ENCODE measurements at places on chromosomes 4 and X. TPM values are rescaled to one million over a fixed set of nuclear protein-coding genes. Genes with fewer than 3 reads are reported as not detected.
A peak's percentile ranks its signal among the peaks of the same experiment; 100 is the strongest.

The CSN1S1 gene
- total RNA-seq, result not detected

The HS6ST2 gene
- 0.06 TPM for total RNA-seq

GRCh38 chrX:15170927-15171326 lies 99.0 kb downstream of the ASB9 start:
- no peaks in the 10 kb centered on the region for H3K4me1 ChIP-seq
- DNase-seq, result no peak
- H3K4me3 ChIP-seq, result no peak overlapping the region
- H3K27ac ChIP-seq, result no peak overlapping the region
- H3K27me3 ChIP-seq, result no peaks in the 10 kb centered on the region
- no peaks in the 10 kb centered on the region for H3K36me3 ChIP-seq

GRCh38 chrX:20315140-20315539 lies 48.4 kb upstream of the RPS6KA3 start:
- no peaks in the 10 kb centered on the region for H3K4me1 ChIP-seq
- no peak overlapping the region for H3K27ac ChIP-seq
- H3K4me3 ChIP-seq, result no peak overlapping the region
- H3K36me3 ChIP-seq, result no peaks in the 10 kb centered on the region
- DNase-seq, result no peak

DNA sequence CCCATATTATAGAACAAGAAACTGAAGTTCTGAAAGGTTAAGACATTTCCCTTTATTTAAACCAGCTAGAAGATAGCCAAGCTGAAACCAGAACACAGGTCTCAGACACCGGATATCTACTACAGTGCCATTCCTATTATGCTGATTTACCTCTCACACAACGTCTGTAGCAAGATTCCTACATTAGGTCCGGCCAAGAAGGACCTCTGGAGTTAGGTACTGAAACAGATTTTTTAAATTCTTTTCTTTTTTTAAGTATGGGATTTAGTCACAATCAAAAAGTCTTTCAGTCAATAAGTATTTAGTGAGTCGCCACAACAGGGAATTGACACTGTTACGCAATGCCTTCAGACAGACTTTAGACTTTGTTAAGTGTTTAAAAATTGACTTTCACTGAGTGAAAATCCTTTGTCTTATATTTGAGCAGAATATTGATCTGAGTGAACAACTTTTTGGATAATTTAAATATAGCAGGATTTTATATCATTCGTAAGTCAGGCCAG lies 26.5 kb upstream of the SPANXN4 start:
- H3K27me3 ChIP-seq, result no peaks in the 10 kb centered on the region
- H3K4me3 ChIP-seq, result no peak overlapping the region
- no peaks in the 10 kb centered on the region for H3K4me1 ChIP-seq
- H3K36me3 ChIP-seq, result no peaks in the 10 kb centered on the region
- DNase-seq, result no peak

DNA sequence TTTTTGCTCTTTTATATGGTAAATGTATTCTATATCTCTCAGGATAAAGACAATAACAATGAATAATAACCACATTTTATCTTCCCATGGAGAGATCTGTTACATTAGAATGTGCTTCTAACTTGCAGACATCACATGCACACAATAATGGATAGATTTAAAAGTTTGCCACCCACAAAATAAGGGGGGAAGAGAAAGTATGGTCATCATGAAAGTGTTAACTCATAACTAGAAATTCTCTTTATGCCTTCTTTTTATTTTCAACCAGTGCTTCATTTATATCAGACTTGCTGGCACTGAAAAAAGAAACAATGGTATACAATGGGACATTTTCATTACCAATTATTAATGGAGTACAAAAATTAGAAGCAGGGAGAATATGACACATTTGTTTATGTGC lies 470.0 kb downstream of the FAT4 start:
- H3K27ac ChIP-seq, result no peak overlapping the region
- no peak overlapping the region for H3K4me3 ChIP-seq
- no peaks in the 10 kb centered on the region for H3K36me3 ChIP-seq
- no peaks in the 10 kb centered on the region for H3K4me1 ChIP-seq
- H3K27me3 ChIP-seq, result no peaks in the 10 kb centered on the region
- DNase-seq, result no peak

- H3K27me3 ChIP-seq, result no peaks in the 10 kb centered on the region
- no peak for DNase-seq
- H3K36me3 ChIP-seq, result no peaks in the 10 kb centered on the region
- H3K4me1 ChIP-seq, result no peaks in the 10 kb centered on the region
- H3K27ac ChIP-seq, result no peak overlapping the region
These were observed 568 bp downstream of the MAGEC1 start for GRCh38 chrX:141904262-141904661.

The CXCL9 gene
- total RNA-seq, result 1.6 TPM

- H3K27me3 ChIP-seq, result no peaks in the 10 kb centered on the region
- no peaks in the 10 kb centered on the region for H3K4me1 ChIP-seq
- no peaks in the 10 kb centered on the region for H3K36me3 ChIP-seq
- no peak for DNase-seq
- no peak overlapping the region for H3K27ac ChIP-seq
These were observed 18.4 kb upstream of the SEL1L3 start for GRCh38 chr4:25881193-25881592.

DNA sequence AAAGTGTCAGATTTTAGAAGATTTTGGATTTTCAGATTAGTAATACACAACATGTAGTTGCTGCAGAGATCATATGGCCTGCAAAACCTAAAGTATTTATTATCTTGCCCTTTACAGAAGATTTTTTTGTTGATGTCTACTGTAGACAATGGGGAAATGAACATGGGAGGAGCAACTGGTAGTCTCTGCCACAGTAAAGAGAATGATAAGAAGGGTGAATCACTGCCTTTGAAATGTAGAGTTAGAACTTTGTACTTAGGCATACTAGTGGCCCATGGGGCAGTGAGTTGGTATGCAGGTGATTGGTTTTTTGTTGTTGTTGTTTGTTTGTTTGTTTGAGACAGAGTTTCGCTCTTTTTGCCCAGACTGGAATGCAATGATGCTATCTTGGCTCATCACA lies 50.1 kb downstream of the GAB1 start:
- H3K27ac ChIP-seq, result no peak overlapping the region
- no peak overlapping the region for H3K4me3 ChIP-seq
- no peak for DNase-seq
- H3K27me3 ChIP-seq, result no peaks in the 10 kb centered on the region

The GATA1 gene
- total RNA-seq, result 0.57 TPM

- H3K36me3 ChIP-seq, result no peaks in the 10 kb centered on the region
- no peak overlapping the region for H3K4me3 ChIP-seq
- no peaks in the 10 kb centered on the region for H3K4me1 ChIP-seq
- peak; percentile 68 for DNase-seq
- no peaks in the 10 kb centered on the region for H3K27me3 ChIP-seq
- no peak overlapping the region for H3K27ac ChIP-seq
These were observed 14.1 kb downstream of the NAT8L start for GRCh38 chr4:2072971-2073807.

DNA sequence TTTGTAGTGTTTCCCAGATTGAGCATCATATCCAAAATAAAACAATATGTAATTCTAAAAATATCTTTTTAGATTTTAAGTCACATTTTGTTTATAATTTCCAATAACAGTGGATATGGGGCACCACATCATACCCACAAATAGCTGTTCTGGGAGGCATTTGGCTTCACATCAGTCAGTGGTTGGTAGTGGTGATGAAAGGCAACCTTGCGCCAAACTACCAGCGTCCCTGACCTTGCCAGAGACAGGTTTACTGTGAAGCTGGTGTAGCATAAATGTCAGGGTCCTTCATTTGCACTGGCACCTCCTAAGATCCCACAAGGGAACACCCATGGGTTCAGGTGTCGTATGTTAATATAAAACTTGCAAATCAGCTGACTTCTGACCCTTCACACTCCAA lies 222.2 kb downstream of the DCTD start:
- no peak overlapping the region for H3K27ac ChIP-seq
- no peaks in the 10 kb centered on the region for H3K4me1 ChIP-seq
- DNase-seq, result no peak
- H3K27me3 ChIP-seq, result no peaks in the 10 kb centered on the region
- H3K36me3 ChIP-seq, result no peaks in the 10 kb centered on the region

The CYTL1 gene
- 4.3 TPM for total RNA-seq

DNA sequence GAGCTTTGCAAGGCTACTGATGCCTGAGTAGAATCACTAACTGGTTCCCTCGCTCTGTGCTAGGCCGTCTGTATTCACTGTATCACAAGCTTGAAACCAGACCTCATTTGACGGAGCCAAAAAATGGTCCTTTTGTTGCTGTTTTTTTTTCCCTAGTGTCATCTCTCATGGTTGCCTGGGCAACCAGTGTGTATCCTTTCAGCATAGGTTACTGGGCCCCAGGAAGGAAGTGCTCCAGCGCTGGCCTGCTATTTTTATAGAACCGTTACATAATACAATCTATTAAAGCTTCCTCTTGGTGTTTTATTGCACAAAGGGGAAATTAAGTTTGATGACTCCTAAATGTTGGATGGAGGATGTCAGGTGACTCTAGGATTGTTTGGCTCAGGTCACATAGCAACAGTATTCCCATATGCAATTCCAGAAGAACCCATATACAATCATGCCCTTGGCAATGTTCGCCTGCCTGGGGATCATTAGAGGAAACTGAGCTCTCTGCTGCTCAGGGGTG lies 220.4 kb downstream of the SPRY1 start:
- H3K4me1 ChIP-seq, result no peaks in the 10 kb centered on the region
- no peaks in the 10 kb centered on the region for H3K36me3 ChIP-seq
- H3K27ac ChIP-seq, result no peak overlapping the region

- DNase-seq, result no peak
- no peaks in the 10 kb centered on the region for H3K27me3 ChIP-seq
- peaks cover 20% of the 10 kb centered on the region for H3K4me1 ChIP-seq
- H3K4me3 ChIP-seq, result no peak overlapping the region
- peak overlapping the region; percentile 21 for H3K27ac ChIP-seq
- no peaks in the 10 kb centered on the region for H3K36me3 ChIP-seq
These were observed 285.9 kb downstream of the ARHGAP10 start for GRCh38 chr4:148017801-148018200.

GRCh38 chr4:150231107-150231770 lies 153.0 kb downstream of the DCLK2 start:
- no peak for DNase-seq
- no peak overlapping the region for H3K27ac ChIP-seq
- H3K4me3 ChIP-seq, result no peak overlapping the region

- no peak overlapping the region for H3K27ac ChIP-seq
- H3K36me3 ChIP-seq, result no peaks in the 10 kb centered on the region
- no peak for DNase-seq
- no peak overlapping the region for H3K4me3 ChIP-seq
- H3K27me3 ChIP-seq, result no peaks in the 10 kb centered on the region
- H3K4me1 ChIP-seq, result no peaks in the 10 kb centered on the region
These were observed 1.0 kb upstream of the PIN4 start for GRCh38 chrX:72180539-72180938.

- H3K4me1 ChIP-seq, result no peaks in the 10 kb centered on the region
- peak; percentile 19 for DNase-seq
- peaks cover 8% of the 10 kb centered on the region for H3K36me3 ChIP-seq
- no peak overlapping the region for H3K4me3 ChIP-seq
- no peaks in the 10 kb centered on the region for H3K27me3 ChIP-seq
These were observed 279.8 kb downstream of the DHRSX start for GRCh38 chrX:2220829-2221567.

The CLGN gene
- total RNA-seq, result not detected

DNA sequence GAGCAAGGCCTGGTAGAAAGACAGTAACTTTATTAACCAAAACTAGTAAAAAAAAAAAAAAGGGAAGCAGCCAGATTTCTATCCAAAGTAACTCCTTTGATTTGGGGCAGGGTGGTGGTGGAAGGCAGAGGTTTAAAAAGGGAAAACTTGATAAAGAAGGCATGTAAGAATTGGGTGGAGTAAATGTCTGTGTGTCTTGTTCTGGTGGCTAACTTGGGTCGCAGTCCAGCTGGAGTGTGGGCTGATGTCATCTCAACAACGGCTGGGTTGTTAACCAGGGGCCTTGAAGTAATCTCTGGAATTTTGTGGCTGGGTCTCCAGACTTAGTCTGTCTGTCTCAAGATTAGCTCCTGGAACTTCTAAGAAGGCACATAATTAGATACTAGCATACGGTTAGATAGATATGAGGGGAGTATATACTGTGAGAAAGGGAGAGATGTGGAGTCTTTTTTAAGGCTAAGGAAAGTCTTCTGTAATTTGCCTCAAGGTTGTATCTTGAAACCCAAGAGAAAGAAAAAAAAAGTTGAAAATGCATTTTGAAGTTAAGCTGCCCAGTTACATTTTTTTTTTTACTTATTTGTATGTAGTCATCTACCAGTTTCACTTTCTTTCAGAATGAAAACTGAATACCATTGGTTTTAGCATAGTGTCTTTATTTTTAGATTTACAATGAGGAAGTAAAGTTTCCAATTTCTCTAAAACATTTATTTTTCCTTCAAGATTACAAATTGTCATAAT lies 48.3 kb downstream of the MTHFD2L start:
- H3K27ac ChIP-seq, result no peak overlapping the region
- DNase-seq, result no peak
- no peaks in the 10 kb centered on the region for H3K27me3 ChIP-seq
- H3K4me1 ChIP-seq, result peaks cover 6% of the 10 kb centered on the region
- no peak overlapping the region for H3K4me3 ChIP-seq

DNA sequence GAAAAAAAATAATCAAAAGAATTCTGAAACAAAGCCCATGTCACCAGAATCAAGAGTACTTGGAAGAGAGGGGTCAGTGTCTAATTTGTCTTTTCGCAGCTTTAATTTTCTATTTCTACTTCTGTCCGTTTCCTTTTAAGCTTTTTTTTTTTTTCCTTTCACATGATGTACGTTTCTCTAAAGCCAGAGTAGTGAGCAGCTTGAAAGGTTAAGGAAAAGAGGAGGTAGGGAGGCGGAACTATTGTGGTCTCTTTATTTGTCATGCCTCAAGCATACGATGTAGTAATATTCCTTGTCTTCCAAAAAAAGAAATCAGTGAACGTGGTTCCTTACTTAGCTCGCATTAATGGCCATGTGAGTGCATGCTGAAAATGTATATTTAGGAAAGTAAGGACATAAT lies 311.5 kb downstream of the TENM3 start:
- no peak overlapping the region for H3K27ac ChIP-seq
- no peaks in the 10 kb centered on the region for H3K4me1 ChIP-seq
- H3K36me3 ChIP-seq, result no peaks in the 10 kb centered on the region

DNA sequence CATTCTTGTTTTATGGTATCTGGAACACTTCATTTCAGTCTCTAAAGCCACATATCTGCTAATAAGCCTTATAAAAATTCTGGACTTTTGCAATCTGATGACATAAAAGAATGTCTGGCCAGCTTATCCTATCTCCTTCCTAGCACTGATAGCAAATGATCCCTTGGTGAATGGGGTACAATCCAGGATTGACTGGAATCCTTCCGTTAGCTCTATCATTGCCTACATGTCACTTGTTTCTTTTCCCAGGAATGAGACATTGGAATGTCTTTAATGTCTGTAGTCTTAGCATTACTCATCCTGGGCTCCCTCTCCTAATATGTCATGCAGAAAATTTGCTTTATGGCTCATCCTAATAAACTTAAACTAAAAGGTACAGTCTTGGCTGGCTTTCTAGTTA lies 14.8 kb upstream of the PABPC4L start:
- no peaks in the 10 kb centered on the region for H3K27me3 ChIP-seq
- H3K36me3 ChIP-seq, result no peaks in the 10 kb centered on the region
- H3K4me1 ChIP-seq, result no peaks in the 10 kb centered on the region
- H3K27ac ChIP-seq, result no peak overlapping the region
- H3K4me3 ChIP-seq, result no peak overlapping the region

The FAM13A gene
- 27.8 TPM for total RNA-seq

- H3K27ac ChIP-seq, result no peak overlapping the region
- no peaks in the 10 kb centered on the region for H3K36me3 ChIP-seq
- no peaks in the 10 kb centered on the region for H3K27me3 ChIP-seq
These were observed 126.3 kb downstream of the RAPGEF2 start for GRCh38 chr4:159229164-159229563.

The MAGEA4 gene
- total RNA-seq, result not detected

- H3K27ac ChIP-seq, result no peak overlapping the region
- H3K27me3 ChIP-seq, result peaks cover 4% of the 10 kb centered on the region
- H3K4me1 ChIP-seq, result no peaks in the 10 kb centered on the region
- no peak for DNase-seq
- H3K36me3 ChIP-seq, result no peaks in the 10 kb centered on the region
These were observed 326.5 kb upstream of the GATB start for GRCh38 chr4:152087335-152087734.

All from aorta (tissue), 5 donors.